HL-60 (cell line): ENCODE measurements at places on chromosomes 7 and 10.

- DNase-seq = no peak
Observed at GRCh38 chr7:76185187-76185896, 16.4 kb upstream of the SRRM3 start.

- DNase-seq = no peak
Observed at GRCh38 chr7:118232837-118233236, 8.3 kb downstream of the ANKRD7 start.

- no peak for DNase-seq
Observed at GRCh38 chr10:60230892-60231291, 158.8 kb downstream of the ANK3 start.

- no peak for DNase-seq
Observed at GRCh38 chr10:119084896-119085295, 4.3 kb upstream of the EIF3A start.

GRCh38 chr10:98076086-98076485 lies 45.7 kb upstream of the CRTAC1 start:
- DNase-seq = no peak

DNA sequence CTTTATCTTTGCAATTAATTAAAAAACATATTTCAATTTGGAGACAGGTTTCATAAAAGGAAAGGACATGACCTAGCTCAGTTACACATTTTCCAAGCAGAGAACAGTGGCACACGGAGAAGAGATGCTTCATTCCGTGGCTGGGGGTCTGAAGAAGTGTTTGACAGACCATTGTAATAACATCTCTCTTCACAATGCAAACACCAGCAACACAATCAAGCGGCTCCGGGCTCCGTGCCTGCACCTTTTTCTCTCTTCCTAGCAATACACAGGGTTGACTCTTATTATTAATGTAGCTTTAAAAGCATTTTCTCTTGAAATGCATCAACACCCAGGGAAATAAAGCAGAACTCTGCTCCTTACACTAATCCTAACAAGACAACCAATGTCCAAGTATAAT lies 261.0 kb upstream of the AOAH start:
- no peak for DNase-seq

DNA sequence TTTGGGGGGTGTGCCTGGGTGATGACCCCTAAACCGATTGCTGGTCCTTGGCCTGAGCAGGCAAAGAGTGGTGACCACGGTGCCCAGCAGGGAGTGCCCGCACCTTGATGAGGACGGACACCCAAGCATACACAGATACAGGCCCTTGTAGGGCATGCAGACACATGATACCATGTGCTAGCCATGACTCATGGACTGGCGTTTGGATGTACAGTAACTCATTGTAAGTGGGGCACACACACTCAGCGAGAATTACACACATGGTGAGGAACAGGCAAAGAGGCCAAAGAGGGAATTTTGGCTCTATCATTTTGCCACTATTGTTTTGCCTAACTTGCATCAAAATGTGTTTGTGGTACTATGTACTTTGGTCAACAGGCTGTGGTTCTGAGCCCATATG lies 24.1 kb downstream of the KAZALD1 start:
- no peak for DNase-seq

DNA sequence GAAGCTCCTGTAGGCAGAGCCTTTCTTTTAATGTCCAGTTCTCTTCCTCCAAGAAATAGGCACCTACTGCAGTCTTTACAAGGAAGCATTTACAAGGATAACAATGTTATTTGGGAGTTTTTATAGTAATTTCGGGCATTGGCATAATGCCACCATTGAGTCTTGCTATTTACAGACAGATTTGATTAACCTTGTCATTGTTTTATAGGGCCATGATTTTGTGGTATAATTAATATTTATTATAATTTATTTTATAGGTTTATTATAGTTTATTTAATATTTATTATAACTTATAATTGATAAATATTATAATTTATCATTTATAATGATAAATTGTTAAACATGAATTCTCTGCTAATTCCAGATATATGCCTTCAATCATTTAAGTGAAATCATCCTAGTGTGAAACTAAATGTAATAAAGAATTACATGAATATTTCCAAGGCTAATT lies 573 bp upstream of the POT1 start:
- no peak for DNase-seq

- no peak for DNase-seq
Observed at GRCh38 chr10:81479316-81479715, 395.7 kb upstream of the NRG3 start.

DNA sequence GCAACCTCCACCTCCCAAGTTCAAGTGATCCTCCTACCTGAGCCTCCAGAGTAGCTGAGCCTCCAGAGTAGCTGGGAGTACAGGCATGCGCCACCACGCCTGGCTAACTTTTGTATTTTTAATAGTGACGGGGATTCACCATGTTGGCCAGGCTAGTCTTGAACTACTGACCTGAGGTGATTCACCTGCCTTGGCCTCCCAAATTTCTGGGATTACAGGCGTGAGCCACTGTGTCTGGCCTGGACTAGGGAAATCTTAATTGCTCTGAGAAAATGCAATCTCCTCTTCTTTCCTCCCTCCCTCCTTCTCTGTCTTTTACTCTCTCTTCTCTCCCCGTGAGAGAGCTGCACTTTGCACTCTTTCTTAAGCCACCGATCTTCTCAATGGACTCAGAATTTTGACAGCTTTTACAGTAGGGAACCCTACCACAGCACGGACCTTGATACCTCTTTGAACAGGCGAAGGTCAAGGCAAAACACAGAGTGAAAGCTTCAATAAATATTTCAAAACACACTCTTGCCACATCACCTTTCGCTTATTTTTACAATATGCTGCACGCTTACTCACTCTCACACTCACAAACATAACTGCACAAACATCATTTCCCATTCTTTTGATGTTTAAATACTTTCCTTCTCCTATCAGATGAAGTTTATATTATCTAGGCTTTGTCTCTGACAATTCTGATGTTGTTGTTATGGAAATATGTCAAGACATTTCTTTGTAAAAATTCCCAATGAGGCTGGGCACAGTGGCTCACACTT lies 173.4 kb upstream of the NRP1 start:
- no peak for DNase-seq

DNA sequence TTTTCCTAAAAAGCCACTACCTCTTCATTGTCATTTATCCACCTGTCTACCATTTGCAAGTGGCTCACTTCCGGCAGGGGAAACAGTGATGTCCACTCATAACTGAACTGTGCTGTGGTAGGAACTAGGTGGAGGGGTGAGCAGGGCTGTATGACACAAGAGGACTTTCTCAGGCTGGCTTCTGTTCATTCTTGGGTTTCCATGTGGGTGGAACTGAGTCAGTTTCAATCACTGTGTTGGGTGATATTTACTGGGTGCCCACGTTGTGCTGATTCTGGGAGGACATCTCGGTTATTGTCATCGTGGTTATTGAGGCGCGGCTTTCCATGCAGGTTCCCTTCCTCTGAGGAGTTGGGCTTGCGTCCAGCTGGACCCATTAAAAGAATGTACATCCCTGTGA lies 38.8 kb downstream of the RAMP3 start:
- no peak for DNase-seq

DNA sequence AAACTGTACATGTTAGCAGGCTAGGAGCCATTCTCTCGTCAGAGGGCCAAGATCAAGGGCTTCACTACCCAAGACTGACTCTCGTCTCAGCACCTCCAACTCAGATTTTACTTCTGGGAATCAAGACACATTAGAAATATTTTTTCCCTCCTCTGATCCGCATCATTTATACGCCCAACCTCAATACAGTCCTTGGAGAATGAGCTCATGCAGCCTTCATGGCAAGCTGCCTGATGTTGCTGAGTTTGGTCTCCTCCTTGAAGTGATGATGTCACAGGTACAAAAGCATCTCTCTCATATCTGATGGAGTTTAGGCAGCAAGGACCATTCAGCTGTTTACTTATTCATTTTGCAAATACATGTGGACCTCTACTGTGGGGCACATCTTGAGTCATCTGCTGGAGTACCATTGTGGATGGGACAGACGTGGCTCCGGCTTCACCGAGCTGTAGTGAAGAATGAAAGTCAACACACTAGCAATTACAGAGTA lies 114.0 kb downstream of the BMPER start:
- no peak for DNase-seq

- peak; percentile 52 for DNase-seq
Observed at GRCh38 chr10:99850767-99851340, 68.4 kb downstream of the ABCC2 start.

GRCh38 chr7:26008428-26008827 lies 143.6 kb upstream of the NFE2L3 start:
- DNase-seq = no peak

- no peak for DNase-seq
Observed at GRCh38 chr7:105060923-105061322, 46.9 kb downstream of the KMT2E start.

GRCh38 chr10:112131996-112132395 lies 51.6 kb downstream of the GPAM start:
- no peak for DNase-seq

DNA sequence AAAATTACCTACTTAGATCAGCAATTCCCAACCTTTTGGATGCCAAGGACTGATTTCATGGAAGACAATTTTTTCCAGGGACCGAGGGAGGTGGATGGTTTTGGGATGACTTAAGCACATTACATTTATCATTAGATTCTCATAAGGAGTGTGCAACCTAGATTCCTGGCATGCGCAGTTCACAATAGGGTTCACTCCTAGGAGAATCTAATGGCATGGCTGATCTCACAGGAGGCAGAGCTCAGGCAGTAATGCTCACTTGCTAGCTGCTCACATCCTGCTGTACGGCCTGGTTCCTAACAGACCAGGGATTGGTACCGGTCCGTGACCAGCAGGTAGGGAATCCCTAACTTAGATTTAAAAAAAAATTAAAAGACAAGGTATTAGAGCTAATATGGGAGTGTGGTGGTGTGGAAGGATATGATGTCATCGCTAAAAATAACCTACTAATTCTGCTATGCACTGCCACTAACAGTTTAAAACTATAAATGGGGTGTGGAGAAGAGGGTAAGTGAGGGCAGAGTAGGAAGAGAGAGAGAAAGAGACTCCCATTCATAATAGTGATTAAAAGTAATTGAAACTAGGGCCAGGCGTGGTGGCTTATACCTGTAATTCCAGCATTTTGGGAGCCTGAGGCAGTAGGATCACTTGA lies 282.7 kb downstream of the BAMBI start:
- DNase-seq = no peak

DNA sequence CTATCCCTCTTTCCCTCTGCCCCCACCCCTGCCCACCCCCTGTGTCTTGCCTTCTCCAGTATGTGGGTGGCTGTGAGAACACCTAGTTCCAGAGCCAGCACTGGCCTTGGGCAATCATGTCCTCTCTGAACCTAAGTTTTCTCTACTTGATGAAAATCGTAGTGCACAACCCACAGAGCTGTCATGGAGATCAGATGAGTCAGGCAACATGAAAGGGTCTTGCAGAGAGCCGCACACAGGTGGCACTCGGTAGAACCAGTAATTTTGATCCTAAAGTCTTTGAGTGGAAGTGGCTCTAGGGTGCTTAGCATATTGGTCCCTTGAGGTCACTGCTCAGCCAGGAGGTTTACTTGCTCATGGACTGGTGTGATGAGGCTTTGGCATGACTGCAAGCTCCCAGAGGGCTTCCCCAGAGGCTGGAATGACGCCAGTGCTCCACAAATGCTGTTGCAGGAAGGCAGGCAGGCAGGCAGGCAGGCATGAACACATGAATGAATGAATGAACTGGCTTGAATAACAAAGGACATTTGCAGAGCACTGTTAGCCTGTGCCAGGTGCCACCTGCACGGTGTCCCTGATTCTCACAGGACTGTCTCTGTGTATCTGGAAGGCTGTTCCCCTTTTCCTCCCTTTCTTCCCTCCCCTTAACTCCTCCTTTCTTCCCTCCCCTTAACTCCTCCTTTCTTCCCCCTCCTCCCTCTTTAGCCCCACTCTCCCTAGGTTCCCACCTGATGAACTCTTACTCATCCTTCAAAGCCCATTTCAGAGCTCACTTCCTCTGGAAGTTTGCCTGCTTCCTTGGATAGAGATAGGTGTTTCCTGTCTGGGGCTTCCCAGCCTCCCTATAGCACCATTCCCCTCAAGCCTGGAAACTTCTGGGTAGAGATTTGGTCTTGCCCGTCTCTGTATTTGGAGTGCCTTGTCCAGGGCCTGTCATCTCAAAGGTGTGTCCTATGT lies 27.2 kb upstream of the CTBP2 start:
- no peak for DNase-seq

GRCh38 chr7:147008530-147008929 lies 891.9 kb downstream of the CNTNAP2 start:
- no peak for DNase-seq

DNA sequence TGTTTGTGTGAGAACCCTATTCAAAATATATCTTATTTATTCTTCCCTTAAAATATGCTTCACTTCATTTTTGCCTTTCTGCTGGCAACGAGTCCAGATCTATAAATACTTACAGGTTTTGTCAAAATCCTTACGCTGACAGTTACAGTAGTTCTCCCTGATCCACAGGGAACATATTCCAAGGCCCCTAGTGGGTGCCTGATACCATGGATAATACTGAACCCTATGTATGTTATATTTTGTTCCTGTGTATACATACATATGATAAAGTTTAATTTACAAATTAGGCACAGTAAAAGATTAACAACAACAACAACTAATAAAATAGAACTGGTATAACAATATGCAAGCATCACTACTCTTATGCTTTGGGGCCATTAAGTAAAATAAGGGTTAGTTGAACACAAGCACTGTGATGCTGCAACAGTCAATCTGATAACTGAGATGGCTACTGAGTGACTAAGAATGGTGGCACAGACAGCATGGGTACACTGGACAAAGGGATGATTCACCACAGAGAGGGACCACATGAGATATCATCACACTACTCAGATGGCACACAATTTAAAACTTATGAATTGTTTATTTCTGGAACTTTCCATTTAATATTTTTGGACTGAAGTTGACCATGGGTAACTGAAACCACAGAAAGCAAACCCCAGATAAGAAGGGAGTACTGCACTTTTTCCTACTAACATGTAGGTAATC lies 29.4 kb upstream of the PCGF5 start:
- DNase-seq = no peak

GRCh38 chr7:85160223-85160622 lies 26.6 kb downstream of the SEMA3D start:
- no peak for DNase-seq

DNA sequence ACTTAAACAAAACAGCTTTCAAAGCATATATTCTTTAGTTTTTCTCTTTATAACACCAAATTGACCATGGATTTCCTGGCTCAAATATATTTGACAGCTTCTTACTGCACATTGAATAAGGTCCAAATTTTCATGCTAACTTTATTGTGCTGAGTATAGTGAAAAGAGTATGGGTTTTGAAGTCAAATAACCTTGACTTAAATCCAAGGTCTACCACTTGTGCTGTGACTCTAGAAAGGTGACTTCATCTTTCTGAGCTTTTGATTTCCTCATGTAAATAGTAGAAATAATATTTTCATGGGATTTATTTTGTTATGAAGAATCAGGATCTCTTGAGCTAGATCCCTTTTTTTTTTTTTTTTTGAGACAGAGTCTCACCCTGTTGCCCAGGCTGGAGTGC lies 139.4 kb upstream of the GPR22 start:
- no peak for DNase-seq
